ENCODE measurements at places on chromosomes 12 and 14.

DNA sequence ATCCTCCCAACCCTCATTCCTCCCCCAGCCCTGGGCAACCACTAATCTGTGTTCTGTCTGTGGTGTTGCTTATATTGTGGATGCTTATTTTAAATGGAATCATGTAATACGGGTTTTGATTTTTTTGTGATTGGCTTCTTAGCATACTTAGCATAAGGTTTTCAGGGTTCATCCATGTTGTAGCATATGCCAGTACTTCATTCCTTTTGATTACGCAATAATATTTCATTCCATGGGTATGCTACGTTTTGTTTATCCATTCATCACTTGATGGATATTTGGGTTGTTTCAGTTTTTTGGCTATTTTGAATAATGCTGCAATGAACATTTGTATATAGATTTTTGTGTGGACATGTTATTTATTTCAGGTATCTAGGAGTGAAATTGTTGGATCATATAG, 82.9 kb downstream of the TSPAN9 start:
- no peak for DNase-seq

DNA sequence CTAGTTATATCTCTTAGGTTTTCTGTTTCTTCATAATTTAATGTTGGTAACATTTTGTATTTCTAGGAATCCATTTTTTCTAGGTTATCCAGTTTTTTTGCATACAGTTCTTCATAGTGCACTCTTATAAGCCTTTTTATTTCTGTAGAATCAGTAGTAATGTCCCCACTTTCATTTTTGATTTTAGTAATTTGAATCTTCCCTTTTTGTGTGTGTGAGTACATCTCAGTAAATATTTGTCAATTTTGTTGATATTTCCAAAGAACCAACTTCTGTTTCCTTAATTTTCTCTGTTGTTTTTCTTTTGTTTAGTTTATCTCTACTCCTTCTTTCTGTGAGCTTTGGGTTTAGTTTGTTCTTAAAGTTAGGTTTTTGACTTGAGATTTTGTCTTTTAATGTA, 507.3 kb upstream of the RGS6 start:
- DNase-seq = no peak

DNA sequence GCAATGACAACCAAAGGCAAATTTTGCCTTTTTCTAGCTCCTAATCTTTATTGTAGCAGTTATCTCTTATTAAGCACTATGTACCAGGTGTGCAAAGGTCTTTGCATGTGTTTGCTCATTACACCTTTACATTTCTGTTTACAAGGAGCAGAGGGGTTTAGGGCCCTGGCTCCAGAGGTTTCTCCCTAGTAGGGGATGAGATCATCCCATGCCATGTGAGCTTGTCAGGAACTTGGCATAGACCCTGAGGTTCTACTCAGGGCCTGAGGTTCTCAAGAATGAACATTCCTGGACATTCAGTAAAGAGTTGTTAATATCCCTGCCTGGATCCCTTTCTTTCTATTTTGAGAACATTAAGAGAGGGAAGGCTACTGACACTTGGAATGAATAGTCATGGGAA, 292.0 kb downstream of the RPAP3 start:
- no peak for DNase-seq

- DNase-seq = no peak
These were observed 33.0 kb downstream of the DBX2 start for GRCh38 chr12:45017916-45018315.

DNA sequence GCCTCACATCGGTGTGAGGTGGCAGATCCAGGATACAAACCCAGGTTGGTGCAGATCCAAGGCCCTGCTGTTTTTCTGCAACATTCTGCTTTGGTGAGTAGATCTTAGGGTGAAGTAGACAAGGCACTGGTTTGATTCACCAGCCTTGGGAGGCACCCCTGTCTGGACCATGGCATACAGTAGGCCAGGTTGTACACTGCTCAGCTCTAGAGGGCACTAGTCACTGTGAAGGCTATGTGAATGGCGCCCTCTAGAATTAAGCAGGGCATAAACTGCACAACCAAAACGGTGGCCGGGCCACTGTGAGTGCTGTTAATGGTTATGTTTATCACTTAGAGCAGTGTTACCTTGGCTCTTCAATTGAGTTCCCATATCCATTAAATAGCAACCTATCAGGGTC, 280.6 kb upstream of the PWP1 start:
- DNase-seq = no peak

DNA sequence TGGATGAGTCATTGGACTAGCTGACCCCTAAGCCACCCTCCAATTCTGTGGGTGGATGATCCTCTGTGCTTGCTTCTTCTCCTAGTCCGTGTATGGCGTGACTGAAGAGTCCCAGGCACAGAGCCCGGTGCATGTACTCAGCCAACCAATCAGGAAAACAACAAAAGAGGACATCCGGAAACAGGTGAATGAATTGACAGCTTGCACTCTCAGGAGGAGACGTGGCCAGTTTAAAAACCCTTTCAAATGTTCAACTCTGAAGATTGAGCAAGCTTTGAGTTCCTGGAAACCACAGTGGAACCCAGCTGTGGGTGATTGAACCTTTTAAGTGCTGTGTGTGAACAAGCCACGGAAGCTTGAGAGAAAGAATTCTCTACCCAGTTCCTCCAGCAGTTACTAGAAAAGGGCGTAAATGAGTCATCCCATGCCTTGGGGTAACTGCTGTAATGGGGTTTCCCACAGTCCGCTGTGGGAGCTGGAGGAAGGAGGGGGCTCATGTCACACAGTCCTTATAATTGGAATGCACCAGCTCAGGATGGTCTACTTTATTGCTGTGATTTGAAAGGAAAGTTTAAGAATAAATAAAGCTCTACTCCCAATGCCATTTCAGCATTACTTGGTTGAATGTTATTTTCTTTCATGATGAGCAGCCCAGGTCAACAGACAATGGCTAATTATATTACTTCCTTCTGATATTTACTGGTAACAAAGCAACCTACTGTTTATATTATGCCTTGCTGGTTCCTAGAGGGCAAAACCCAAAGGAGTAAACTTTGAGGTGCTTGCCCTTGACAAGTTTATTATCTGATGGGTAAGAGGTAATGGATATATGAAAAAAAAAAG, 417.0 kb downstream of the DPF3 start:
- peak; percentile 23 for DNase-seq

DNA sequence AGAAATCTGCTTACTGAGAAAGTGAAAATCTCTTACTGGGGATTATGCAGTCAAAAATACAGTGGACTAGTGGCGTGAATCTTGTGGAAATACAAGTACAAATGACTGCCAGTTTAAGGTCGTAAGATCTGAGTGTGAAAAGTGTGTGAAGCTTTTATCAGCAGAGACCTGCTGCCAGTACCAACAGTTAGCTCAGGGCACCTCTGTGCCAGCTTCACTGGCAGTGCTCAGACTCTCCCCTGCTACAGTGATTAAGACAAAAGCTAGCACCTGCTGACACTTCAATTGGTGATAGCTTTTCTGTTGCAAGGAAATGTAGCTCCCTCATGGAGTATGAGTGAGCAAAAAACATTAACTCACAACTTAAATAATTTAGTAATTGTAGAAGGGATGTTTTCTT, 185.1 kb downstream of the ANO6 start:
- DNase-seq = peak; percentile 52

DNA sequence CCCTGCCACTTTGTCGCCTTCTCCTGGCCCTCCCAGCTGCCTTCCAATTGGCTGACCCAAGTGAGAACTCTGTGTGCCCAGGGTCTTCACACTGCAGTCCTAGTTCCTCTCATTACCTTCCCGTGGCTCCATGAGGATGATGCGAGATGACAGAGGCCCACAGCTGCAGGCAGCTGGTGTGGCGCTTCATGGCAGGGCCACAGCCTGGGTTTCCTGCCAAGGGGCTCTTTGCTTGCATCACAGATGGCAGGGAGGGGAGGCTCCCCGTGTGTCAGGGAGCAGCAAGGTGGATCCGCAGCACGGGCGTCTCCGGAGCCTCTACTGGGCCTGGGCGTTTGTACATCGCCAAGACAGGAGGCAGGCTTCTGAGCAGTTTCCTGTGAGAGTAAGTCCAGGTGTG, 28.9 kb downstream of the DEGS2 start:
- DNase-seq = no peak

DNA sequence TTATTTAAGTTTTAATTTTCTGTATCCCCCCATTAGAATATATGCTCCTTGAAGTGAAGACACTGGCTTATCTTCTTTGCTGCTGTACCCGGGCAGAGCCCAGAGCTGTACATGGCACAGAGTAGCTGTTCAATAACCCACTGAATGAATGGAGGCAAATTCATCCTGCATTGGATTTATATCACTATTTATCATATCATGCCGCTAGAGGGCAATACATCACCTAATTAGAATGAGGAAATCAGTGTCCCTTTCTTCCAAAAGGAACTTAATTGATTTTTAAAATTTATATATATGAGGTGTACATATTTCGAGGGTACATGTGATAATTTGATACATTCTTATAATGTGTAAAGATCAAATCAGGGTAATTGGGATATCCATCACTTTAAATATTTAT, 89.2 kb upstream of the TMEM260 start:
- DNase-seq = no peak

DNA sequence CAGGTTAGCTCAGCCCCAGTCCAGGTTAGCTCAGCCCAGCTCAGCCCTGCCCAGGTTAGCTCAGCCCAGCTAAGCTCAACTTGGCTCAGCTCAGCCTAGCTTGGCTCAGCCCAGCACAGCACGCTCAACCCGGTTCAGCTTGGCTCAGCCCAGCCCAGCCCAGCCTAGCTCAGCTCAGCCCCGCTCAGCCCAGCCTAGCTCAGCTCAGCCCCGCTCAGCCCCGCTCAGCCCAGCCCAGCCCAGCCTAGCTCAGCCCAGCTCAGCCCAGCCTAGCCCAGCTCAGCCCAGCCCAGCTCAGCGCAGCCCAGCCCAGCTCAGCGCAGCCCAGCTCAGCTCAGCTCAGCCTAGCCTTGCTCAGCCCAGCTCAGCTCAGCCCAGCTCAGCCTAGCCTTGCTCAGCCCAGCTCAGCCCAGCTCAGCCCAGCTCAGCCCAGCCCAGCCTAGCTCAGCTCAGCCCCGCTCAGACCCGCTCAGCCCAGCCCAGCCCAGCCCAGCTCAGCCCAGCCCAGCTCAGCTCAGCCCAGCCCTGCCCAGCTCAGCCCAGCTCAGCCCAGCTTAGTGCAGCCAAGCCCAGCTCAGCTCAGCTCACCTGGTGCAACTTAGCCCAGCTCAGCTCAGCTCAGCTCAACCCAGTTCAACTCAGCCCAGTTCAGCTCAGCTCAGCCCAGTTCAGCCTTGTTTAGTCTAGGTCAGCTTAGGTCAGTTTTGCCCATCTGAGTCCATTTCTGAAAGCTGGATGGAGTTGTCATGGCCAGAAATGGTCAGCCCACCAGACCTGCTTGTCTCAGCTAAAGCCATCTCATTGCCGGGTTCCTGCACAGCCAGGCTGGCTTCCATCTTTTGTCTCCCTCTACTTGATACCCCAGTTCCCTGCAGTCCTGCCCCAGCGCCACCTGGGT, 333.6 kb downstream of the TMEM121 start:
- peak; percentile 60 for DNase-seq

DNA sequence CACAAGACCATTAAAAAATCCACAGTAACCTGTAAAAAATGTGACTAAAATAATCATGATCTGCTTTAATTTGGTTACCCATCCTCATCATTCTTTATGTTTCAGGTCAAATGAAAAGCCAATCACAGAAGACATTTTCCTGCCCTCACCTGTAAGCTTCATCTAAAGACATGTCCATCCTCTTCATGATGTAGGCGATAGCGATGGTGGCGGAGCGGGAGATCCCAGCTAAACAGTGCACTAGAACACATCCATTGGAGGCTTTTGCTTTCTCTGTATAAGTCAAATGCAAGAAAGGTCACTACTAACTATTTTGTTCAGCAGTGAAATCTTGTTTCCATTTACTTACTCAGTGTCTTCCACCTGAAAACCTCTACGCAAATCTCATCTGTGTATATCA, 82.6 kb downstream of the DUSP16 start:
- no peak for DNase-seq

GRCh38 chr12:3042394-3042793, 34.8 kb upstream of the TSPAN9 start:
- DNase-seq = peak; percentile 73

DNA sequence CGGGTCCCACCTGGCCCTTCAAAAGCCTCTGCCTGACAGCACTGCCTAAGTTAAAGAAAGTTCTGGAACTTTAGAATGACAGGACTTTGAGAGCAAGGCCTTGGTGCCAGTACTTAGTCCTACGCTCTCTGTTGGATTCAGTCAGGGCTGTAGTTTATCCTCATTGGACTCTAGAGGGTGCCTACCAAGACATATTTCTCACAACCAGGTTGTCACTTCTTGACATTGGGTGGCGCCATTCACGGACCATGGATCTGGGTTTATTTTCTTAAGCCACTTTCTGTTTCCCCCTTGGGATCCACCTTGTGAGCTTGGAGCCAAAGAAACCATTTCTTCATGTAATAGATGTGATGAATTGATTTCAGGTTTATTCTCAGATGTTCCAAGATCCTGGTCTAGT, 787.0 kb upstream of the TBX3 start:
- DNase-seq = no peak

DNA sequence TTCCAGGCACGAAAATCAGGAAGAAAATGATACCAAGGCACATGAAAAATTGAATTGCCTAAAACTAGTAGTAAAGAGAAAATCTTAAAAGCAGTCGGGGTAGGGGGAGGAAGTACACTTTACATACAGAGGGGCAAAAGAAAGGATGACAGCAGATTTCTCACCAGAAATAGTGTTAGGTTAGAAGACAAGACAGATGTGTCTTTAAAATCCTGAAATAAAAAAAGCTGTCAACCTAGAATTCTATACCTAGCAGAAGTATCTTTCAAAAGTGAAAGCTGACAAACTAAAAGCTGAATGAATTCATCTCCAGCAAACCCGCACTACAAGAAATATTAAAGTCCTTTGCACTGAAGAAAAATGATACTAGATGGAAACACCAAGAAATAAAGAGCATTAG, 280.4 kb downstream of the FOXN3 start:
- DNase-seq = no peak

DNA sequence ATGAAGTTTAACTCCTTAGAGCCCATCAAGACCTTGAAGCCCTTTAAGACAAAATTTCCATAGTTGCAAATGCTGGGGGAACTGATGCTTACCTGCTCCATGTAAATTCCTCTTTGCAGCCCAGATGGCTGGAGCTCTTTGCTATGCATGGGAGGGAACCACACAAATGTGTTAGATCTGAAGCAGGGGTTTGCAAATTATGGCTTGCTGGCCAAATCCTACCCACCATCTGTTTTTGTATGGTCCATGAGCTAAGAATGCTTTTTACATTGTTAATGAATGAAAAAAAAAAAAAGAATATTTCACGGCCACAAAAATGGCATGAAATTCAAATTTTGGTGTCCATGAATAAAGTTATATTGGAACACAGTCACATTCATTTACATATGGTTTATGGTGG, 74.6 kb downstream of the GCH1 start:
- no peak for DNase-seq

- DNase-seq = peak; percentile 75
These were observed 33.2 kb upstream of the PPP1R13B start for GRCh38 chr14:103880348-103881267.

- no peak for DNase-seq
These were observed 41.9 kb upstream of the MMP17 start for GRCh38 chr12:131786331-131786730.

Data from heart left ventricle (tissue), 16 donors.